ENCODE measurements at places on chromosomes 5 and 9. TPM values are rescaled to one million over a fixed set of nuclear protein-coding genes. Genes with fewer than 3 reads are reported as not detected.

DNA sequence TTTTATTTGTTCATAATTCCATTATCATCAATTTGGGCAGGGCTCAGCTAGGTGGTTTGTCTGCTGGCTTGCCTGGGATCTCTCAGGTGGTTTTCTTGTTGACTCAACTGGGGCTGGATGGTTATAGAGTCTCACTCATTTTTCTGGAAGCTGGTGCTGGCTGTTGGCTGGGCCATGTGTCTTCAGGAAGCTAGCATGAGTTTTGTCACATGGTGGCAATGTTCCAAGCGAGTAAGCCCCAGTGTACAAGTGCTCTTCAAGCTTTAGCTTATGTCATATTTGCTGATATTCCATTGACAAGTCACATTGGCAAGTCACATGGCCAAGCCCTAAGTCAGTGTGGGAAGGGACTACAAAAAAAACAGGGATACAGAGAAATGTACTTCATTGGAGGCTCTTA is 2.3 kb upstream of the RASEF start:
- no peak for DNase-seq

DNA sequence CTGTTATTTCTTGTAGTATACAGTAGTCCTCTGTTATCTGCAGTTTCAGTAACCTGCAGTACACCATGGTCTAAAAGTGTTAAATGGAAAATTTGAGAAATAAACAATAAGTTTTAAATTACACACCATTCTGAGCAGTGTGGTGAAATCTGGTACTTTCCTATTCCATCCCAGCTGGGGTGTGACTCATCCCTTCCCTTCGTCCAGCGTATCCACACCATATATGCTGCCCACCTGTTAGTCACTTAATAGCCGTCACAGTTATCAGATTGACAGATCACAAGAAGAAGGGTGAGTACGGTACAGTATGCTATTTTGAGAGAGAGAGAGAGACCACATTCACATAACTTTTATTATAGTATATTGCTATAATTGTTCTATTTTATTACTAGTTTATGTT is 28.9 kb downstream of the FAM151B start:
- DNase-seq, result no peak

Gene PCDHGC4
- total RNA-seq, result not detected

GRCh38 chr5:71887680-71888079 is 168.6 kb downstream of the CARTPT start:
- peak; percentile 70 for DNase-seq

Gene HRH2
- not detected for total RNA-seq

- no peak for DNase-seq
Measured at GRCh38 chr9:116238776-116239340, 85.3 kb downstream of the PAPPA start.

Gene CORO2A
- 19.8 TPM for total RNA-seq

GRCh38 chr9:121271368-121272341 is 3.7 kb downstream of the GSN start:
- DNase-seq, result no peak

DNA sequence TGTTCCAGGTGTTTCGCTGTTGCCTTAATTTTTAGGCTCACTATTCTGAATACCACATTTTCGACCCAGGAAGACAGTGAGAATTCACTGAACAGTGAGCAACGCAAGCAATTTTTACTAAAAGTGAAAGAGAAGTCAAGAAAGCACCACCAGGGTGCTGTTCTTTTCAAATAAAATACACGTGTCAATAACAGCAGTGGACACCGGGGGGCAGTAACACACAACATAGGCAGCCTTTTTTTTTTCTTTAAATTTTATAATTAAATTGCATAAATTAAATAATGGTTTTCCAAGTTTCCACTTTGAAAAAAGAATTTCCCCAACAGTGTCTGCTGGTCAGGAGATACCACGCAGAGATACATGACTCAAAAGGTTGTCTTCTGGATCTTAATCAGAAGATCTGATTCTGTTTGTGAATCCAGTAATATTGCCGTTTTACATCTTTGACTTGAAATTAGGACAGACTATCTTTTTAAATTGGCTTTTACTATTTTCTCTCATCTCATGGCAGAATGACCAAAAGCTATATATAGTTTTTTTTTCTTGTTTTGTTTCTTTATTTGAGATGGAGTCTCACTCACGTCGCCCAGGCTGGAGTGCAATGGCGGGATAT is 47.1 kb upstream of the SH3GL2 start:
- DNase-seq, result peak; percentile 32

- DNase-seq, result no peak
Measured at GRCh38 chr5:170294057-170294456, 3.5 kb downstream of the LCP2 start.

GRCh38 chr9:116654059-116654355 is 33.1 kb upstream of the TRIM32 start:
- DNase-seq, result peak; percentile 25

DNA sequence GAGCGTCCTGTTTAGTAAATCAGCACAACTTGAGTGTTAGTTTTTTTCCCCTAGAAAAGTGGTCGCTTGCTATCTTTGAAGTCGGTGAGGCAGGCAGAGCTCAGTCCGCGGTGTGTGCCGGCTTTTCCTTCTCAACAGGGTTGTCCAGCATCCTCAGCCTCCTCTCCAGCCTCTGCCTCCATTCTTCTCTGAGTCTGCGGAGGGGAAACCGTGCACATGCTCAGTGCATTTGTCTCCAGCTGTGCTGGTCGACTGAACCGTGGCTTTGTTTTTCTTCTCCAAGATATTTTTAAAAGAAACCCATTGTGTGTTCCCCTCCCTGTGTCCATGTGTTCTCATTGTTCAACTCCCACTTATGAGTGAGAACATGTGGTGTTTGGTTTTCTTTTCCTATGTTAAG is 25.3 kb downstream of the FAM240B start:
- no peak for DNase-seq

GRCh38 chr9:4077499-4078102 is 222.3 kb downstream of the GLIS3 start:
- peak; percentile 10 for DNase-seq

GRCh38 chr5:155833287-155833686 is 493.7 kb upstream of the SGCD start:
- no peak for DNase-seq

Gene CMBL
- total RNA-seq, result 19.6 TPM

GRCh38 chr5:110738503-110738811 is 350 bp upstream of the SLC25A46 start:
- no peak for DNase-seq

DNA sequence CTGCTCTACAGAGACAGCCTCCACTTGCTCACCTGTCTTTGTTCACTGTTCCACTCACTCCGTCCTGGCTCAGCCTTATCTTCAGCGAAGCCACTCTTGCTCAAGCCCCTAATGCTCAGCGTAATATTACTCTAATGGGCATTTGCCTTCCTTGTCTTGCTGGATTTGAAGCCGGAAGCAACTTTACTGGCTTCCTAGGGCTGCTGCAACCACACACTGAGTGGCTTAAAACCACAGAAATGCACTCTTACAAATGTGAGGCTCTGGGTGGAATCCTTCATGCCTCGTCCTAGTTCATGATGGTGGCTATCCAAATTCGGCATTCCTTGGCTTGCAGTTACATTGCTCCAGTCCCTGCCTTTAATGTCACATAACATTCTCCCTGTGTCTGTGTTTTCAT is 85.5 kb upstream of the MARCHF11 start:
- no peak for DNase-seq

DNA sequence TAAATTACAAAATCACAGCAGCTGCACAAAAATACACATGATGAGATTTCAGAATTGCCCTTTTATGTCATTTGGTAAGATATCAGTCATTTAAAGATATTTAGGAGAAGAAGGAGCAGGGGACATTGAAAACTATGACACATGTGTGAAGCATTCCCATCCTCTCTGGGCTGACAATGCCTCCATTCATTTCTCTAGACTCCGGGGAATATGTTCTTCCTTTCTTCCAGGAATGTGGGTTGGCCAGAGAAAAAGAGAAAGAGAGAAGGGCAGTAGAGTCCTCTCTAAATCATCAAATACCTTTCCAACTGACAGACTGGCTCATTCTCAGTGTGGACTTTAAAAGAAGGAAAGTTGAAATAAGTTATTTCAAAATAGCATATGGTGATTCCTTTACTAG is 205.6 kb upstream of the ADAMTSL1 start:
- no peak for DNase-seq

DNA sequence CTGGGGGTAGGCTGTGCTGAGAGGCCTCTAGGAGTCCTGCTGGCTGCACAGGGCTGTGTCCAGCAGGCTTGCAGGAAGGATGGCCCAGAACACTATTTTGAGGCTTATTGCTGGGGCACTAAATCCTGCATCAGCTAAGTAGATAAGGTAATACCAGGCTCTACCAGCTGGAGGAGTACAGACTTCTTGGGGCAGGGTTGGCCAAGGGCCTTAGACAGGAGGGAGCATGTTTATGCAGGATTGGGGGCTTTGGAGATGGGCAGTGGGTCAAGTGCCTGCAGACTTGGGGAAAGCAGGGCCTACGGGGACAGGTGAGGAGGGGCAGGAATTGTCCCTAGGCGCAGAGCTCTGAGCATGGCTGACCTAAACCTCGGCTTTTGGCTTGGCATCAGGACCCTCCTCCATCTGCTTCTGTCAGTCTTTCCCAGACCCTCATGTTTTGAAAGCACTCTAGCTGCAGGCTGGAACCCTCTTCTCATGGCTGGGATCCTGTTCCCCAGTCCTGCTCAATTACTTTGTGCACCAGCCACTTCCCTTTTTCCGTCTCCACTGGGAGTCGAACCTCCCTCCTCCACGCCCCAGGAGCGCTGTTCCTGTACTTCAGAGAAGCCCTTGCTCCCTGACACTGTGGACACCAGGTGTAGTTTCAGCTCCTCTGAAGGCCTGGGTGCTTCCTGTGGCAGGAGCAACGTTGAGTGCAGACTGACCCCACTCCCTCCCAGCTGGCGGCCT is 61.0 kb upstream of the SPTLC1 start:
- no peak for DNase-seq

- no peak for DNase-seq
Measured at GRCh38 chr9:120434532-120434931, 145.4 kb downstream of the CDK5RAP2 start.

DNA sequence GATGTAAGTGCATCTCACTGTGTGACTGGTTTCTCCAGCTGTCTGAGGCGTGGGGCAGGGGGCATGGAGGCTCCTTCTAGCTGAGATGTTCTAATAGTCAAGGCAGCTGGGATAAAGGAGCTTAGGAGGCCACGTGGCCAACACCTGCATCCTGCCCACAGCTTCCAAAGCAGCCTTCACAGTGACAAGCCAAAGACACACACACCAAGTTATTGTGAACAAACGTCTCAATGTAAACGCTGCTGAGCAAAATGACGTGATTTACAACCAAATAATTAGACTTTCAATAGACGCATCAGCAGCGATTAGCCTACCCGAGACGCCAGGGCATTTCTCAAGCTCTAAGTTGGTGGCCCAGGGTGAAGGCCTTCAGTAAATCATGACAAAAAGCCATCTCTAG is 23.2 kb upstream of the SLC25A51 start:
- DNase-seq, result no peak

DNA sequence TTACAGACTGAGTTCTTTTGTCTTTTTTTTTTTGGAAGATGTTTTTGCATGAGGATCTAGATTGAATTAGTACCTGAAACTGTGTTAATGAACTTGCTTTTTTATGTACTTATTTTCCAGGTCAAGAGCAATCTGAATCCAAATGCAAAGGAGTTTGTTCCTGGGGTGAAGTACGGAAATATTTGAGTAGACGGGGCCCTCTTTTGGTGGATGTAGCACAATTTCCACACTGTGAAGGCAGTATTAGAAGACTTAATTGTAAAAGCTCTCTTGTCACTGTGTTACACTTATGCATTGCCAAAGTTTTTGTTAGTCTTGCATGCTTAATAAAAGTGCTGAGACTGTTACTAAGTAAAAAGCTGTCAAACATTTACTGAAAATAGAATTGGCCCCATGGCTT is 14.5 kb downstream of the SLC23A1 start:
- no peak for DNase-seq

Gene ST8SIA4
- total RNA-seq, result not detected

DNA sequence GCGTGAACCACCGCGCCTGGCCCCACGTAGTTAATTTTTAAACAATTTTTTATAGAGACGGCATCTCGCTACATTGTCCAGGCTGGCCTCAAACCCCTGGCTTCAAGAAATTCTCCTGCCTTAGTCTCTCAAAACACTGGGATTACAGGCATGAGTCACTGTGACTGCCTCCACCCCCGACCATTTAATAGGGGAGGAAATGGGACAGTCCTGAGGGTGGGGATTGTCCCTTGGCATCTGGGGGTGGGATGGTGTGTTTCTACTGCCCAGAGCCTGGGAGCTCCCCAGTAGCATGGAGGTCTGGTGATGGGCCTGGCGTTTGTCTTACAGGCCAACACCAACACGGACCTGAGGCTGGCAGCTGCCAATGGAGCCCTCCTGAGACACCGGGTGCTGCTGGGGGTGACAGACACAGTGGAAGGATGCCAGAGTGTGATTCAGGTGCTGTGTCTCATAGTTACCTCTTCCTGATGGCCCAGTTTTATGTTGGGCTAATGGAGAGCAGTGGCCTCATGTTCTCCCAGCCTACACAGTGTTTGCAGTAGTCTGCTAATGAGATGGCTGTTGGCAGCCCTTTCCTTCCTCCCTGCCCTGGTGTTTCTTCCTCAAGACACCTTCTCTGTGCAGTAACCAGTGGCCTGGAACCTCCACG is 22.5 kb downstream of the TMEM268 start:
- no peak for DNase-seq

- no peak for DNase-seq
Measured at GRCh38 chr5:116572350-116573278, 2.0 kb downstream of the SEMA6A start.

GRCh38 chr5:114391321-114391720 is 29.5 kb downstream of the KCNN2 start:
- DNase-seq, result no peak

- DNase-seq, result no peak
Measured at GRCh38 chr9:37550781-37551180, 25.4 kb downstream of the FBXO10 start.

Gene CCNJL
- 1.1 TPM for total RNA-seq

GRCh38 chr5:57174128-57174889 is 450 bp downstream of the GPBP1 start:
- DNase-seq, result no peak

Gene CEP78
- 38.3 TPM for total RNA-seq

Gene CEL
- 1.5 TPM for total RNA-seq

DNA sequence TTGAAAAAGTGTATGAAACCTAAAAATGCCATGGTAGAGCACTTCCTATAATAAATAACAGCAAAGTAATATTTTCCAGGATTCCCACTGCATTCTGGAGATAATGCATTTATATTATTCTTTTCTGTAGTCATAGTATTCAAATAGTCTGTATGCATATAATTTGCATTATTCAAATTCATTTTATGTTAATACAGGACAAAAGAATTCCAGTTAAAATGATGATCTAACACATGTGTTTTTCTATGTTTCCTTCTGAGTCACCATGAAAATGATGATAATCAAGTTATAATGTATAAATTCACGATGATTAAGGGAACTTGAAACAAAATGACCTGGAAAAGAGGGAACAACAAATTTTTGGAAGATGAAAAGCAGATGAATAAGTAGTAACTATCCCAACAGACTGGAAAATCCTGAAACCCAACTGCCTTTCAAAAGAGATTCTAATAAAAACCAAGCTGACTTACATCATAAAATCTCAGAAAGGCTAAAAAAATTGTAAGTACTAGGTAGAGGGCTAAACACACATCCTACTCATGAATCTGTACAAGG is 358.6 kb upstream of the PAPPA start:
- DNase-seq, result no peak

GRCh38 chr9:84589542-84589941 is 80.0 kb upstream of the NTRK2 start:
- DNase-seq, result no peak
